Dermis blood vessel endothelial cell (primary cell): ENCODE measurements at places on chromosomes 12 and 14. TPM values are rescaled to one million over a fixed set of nuclear protein-coding genes. Genes with fewer than 3 reads are reported as not detected.

DNA sequence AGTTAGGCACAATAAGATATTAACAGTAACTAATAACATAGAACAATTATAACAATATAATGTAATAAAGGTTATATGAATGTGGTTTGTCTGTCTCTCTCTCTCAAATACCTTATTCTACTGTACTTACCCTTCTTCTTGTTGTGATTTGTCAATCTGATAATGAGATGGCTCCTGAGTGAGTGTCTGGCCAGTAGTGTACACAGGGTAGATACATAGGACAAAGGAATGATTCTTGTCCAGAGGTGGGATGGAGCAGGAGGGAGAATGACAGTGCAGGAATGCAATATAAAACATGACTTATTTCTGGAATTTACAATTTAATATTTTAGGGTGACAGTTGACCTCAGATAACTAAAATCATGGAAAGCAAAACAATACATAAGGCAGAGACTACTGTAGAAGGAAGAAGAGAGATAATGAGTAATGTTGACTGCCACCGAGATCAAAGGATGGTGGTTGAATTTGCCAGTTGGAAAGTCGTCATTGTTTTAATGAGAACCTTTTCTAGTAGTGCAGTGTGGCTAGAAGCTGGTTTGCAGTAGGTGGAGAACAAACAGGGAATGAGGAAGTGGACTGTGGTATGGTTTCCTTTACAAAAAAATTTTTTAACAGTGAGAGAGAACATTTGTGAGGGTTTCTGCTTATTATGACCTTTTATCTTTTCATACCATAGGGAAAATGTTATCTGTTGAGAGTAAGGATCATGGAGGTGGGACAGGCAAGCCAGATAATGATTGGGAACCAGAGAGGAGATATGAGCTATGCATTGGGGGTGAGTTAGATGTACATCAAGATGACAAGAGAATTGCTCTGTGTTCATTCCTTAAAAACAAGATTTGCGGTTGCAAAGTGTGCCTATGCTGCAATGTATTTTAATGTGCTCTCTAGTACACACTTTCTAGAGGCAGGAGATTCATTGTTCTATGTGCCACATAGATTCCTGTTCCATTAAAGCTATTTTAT is 458.3 kb downstream of the BTG1 start:
- DNase-seq = no peak

GRCh38 chr14:34254031-34254430 is 208.0 kb downstream of the SPTSSA start:
- DNase-seq = no peak

DNA sequence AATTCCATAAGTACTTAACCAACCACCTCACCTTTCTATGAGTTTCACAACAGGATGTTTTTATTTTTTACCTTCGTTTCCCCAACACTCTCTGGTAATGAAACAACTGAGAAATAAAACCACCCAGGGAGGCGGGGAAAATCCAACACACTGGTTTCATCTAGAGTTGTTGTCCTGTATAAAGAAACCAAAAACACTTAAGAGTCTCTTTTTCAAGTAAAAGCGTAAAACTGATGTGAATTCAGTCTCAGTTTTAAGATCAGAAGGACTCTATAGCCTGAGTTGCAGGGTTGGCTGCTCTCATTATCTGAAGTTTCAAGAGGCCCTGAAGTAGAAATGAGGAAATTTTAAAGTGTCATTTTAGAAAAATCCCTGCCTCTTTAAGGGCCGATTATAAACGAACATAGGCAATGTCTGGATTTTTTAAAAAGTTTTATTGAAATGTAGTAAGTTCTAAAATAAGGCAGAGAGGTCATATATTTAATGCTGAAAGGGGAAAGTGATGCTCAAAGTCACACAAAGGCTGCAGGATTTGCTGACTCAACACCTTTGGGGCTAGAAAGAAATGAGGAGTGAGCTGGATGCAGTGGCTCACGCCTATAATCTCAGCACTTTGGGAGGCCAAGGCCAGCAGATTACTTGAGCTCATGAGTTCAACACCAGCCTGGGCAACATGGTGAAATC is 27.2 kb downstream of the HIGD1C start:
- DNase-seq = no peak

GRCh38 chr14:101525640-101526527 is 35.4 kb upstream of the DIO3 start:
- DNase-seq = no peak

DNA sequence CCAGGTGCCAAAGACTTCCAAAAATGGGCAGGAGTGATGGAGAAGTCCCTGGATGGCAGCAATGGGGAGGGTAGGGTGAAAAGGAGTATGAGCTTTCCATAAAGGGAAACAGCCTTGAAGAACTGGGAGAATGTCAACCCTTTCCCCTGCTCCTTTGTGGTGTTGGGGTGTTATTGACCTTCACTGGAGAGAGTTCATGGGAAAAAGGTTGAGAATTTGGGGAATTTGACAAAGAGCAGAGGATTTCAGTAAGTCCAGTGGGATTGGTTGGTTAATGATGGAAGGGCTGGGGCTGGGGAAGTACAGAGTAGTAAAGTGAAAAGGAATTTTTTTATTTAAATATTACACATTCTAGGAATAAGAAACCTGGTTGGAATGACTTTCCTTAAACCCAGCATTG is 116.6 kb downstream of the ERC1 start:
- no peak for DNase-seq

DNA sequence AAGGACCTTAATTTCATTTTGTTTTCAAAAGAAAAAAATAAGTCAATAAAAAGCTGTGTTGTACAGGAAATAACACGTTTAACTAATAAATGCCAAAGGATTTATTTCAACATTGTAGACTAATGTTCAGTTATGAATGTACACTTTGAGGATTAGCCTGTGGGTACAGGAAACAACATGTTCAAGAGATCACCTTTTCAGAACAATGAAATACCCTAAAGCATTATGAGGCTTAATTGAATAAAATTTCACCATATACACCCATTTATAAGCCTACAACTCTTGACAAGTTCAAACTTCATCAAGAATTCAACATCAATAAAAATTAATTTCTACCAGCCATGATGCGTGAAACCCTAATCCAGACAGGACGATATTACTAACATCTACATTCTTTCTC is 56.6 kb upstream of the SLC6A15 start:
- DNase-seq = no peak

DNA sequence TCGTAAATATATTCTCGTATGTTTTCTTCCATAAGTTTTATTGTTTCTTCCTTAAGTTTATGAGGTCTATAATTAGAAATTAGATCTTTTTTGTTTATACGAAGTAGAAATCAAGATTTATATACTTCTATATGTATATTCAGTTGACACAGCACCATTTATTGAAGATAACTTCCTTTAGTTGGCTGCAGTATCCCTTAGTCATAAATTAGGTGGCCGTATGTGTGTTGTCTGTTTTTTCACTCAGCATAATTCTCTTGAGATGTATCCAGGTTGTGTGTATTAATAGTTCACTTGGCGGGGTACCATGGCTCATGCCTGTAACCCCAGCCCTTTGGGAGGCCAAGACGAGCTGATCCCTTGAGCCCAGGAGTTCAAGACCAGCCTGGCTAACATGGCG is 40.5 kb downstream of the CFAP54 start:
- DNase-seq = no peak

DNA sequence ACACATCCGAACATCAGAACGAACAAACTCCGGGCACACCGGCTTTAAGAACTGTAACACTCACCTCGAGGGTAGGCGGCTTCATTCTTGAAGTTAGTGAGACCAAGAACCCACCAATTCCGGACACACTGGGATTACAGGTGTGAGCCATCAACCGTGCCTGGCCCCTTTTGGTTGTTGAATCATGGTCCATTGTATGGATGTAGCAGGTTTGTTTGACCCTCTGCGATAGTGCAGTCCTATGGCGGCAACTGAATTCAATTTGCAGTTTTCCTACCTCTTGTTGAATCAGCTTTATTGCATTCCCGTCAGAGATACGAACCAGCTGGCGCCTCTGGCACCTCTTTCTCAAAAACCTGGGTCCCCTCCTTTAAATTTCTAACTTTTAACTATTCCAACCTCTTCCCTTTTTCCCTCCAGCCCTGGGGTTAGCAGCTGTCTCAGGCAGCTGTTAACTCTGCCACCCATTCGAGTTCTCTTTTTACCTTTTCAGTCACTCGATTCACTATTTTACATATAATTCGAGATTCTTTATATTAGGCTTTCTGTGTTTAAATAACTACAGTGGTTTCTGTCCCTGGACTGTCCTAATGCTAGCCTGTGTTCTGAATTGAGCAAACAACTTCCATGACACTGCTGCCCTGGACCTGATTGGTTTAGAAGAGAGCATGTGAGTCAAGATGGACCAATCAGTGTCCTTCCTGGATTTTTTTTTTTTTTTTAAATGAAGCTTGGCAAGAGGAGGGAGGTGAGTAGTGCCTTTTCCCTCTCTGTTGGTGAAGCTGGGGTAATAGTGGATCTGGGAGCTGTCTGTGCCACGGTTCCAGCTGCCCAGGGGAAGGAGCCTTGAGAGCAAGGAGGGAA is 261.5 kb downstream of the PCNX1 start:
- no peak for DNase-seq

DNA sequence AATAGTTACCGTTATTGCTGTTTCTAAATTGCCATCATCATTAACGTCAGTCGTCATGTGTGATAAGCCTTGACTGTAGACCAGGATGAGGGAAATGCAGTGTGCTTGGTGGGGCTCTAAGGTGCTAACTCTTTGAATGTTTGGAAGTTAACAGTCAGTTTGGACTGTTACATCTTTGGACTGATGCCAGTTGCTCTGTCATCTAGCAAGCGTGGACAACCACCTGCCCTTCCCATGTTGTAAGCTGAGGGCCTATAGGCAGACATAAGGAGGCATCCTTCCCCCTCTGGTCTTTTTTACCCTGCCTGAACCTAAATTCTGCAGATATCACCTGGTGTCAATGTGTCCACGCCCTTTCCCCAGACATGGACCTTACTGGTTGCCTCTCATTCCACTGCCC is 94.4 kb downstream of the PPP2R5C start:
- no peak for DNase-seq

DNA sequence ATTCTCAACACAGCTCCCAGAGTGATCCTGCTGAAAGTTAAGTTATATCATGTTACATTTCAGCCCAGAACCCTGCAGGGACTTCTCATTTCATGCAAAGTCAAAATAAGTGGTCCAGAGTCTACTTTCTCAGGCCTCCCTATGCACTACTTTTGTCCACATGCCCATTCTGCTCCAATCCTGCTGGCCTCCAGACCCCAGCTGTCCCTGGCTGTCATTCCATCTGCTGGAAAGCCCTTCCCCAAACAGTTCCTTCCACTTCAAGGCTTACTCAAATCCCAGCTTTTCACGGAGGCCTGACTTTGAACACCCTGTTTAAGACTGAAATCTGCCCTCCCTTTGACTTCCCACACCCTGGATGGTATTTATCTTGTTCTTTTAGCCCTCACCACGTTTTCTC is 109.8 kb upstream of the DNM1L start:
- DNase-seq = no peak

- DNase-seq = no peak
Measured at GRCh38 chr12:2806700-2807099, 5.8 kb upstream of the ITFG2 start.

DNA sequence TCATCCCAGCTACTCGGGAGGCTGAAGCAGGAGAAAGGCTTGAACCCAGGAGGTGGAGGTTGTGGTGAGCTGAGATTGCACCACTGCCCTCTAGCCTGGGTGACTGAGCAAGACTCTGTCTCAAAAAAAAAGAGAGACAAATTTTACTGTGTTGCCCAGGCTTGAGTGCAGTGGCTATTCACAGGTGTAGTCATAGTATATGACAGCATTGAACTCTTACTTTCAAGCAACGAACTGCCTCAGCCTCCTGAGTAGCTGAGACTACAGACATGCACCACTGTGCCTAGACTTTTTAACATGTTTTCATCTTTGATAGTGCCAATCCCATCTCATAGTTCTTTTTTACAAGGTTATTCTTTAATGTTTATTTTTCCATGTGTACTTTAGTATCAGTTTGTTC is 13.7 kb downstream of the ARID2 start:
- DNase-seq = no peak

DNA sequence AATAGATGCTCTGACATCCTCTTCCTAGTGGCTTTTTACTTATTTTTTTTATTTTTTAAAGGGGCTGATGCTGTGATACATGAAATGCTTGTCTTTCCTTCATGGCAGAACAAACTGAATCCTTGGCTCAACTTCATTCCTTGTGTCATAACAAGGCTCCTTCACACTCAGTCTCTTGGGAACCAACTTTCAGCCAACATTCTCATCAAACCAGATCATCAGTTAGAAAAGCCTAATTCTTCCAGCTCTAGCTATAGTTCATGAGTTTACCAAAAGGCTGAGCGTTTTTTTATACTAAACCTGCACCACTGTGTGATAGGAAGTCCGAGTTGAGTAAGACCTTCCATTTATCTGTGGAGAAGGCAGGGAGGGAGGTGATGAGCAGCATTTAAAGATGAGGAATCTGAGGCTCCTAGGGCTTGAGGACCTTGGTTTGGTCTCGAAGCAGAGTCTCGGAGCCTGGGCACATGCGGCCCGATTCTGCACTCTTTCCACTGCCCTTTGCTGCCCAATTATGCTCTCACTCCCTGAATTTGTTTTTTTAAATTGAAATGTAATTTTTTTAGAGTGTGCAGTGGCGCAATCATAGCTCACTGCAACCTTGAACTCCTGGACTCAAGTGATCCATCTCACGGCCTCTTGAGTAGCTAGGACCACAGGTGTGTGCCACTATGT is 8.2 kb downstream of the GPRC5D start:
- no peak for DNase-seq

- DNase-seq = no peak
Measured at GRCh38 chr14:32404784-32405573, 75.9 kb downstream of the AKAP6 start.

DNA sequence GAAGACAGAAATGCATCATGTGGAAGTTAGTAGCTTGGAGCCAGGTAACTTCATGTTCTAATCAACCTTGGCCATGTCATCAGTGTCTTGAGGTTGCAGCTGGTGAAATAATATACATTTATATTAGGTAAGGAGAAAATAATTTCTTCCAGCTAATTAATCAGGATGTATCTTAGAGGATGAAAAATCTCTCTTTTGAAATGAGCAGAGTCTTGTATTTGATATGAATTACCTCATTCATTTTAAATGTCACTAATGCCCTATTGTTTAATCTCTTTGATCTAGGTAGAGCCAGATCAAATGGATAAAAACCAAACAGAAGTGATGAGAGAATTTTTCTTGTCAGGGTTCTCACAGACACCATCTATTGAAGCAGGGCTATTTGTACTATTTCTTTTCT is at the start of gene OR4Q2:
TSS of gene OR4Q2 (plus strand) at position 301 of the 400 bp plus-strand sequence.
- no peak for DNase-seq

DNA sequence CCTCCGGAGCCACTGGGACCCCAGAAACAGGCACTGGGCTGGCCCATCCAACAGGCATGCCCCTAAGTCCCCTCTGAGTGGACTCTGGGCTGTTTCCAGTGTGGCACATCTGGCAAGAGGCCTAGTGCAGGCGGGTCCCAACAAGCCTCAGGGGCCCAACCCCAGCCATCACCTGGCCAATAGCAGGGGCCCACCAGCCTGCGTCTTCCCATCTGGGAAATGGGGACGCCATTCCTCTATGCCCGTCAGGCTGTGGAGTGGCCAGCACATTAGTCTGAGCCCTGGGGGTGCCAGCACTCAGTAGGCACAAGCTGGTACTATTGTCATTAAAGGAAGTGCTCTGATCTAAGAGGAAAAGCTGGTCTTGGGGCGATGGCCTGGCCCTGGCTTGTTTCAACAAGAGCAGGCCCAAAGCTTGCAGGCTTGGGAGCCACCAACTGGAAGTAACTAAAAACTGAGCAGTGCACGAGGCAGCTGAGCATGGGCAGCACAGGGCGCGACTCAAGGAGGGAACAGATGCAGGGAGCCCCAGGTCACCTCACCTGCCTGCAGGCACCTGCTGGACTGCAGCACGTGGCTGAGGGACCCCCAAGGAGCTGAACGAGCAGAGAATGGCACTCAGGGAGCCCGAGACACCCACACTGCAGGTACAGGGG is 8.4 kb downstream of the DEGS2 start:
- DNase-seq = no peak

Gene ARPC3
- 297 and 356 TPM in 2 replicates for total RNA-seq

Gene PSMC6
- total RNA-seq = 129 and 168 TPM in 2 replicates

Gene FAIM2
- not detected in 2 replicates for total RNA-seq
